CD4-positive, alpha-beta T cell treated with Interferon gamma for 1 hour (primary cell): ENCODE measurements at places on chromosomes 3 and 15.

DNA sequence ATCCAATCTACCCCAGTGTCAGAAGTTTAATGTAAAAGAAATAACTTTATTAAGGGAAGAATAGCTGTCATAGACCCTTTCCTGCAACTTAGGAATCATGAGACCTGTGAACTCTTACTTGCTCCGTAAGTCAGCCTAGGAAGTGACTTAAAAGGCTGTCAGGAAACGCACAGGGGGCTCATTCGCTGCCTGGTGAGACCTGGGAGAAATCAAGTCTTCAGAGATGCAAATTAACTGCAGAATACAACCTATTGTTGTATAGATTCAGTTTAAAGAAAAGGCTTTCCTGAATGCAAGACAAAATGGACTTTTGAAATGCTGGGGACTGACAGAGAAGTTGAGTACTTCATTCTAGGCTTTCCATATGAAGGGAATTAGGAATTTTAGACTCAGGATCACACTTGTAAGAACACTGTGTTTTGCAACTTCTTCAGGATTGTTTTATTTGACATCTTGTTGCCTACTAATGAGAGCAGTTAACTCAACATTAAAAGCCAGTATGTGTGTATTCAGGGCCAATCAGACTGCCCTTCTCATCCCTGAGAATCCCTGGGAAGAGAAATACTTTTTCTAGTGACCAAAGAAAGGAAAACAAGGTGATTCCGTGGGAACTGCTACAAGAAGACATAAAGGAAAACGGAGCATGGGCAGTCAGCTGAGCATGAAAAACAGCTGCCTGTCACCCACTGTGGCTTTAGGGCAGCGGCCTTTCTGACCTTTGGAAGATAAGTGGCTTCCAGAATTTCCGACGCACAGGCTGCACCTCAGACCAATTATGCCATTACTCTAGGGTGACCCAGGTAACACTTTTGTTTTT is 18.5 kb upstream of the DPPA4 start:
- no peak for DNase-seq

DNA sequence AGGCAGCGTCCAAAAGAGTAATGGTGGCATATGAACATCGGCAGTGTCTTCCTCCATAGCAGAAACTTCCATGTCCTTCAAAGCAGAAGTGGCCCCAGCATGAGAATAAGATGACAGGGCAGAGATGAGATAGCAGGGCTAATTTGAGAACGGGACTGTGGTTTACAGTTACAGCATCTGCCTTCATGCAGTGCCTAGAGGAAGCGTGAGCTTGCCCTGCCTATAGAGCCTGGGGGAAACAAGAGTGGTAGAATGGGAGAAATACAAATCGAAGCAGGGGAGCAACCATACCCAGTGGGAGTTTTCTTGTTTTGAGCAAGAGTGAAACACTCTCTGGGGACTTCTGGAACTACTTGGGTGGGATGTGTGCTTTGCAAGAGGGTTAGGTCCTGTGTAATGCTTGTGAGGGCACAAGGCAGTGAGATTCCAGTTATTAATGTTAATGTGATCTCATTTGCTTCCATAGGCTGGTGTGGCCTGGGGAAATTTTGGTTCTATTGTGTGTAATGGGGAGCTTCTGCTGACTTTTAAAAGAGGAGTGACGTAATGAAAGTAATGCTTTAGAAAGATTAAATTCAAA is 616.9 kb downstream of the ZIC1 start:
- no peak for DNase-seq

- DNase-seq, result peak; percentile 12
These were observed 114.3 kb downstream of the STAC start for GRCh38 chr3:36494461-36495109.

DNA sequence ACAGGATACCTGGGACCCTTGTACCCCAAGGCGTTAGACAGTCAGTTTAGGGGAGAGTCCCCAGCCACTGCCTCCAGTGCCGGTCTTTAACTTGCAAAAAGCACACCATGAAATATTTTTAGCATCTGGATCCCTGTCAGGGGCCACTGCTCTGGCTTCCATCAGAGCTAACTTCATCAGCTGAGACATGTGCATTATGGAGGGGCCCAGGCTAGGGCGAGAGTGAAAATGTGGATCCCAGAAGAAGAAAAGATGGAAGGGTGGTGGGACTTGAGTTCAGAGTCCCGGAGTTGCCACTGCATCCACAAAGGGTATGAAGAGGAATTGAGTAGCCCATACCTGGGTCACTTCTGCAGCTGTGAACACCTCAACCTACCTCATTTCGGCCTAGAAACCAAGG is 23.5 kb upstream of the SPATA12 start:
- DNase-seq, result no peak

- DNase-seq, result peak; percentile 70
These were observed 1.9 kb upstream of the ADPGK start for GRCh38 chr15:72785432-72785831.

DNA sequence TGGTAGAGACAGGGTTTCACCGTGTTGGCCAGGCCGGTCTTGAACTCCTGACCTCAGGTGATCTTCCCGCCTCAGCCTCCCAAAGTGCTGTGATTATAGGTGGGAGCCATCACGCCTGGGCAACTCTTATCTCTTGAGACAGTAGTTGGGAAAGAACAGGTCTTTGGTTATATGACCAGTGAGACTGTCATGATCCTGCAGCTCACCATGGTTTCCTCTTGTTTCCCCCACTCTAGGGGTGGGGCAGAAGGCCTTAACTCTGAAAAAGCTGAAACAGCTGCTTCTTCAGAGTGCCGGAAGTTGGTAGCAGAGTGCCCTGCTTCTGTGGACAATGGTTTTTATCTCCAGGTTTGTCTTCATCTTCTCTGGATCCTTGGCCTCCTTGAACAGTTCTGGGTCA is 4.7 kb upstream of the TYRO3 start:
- no peak for DNase-seq

DNA sequence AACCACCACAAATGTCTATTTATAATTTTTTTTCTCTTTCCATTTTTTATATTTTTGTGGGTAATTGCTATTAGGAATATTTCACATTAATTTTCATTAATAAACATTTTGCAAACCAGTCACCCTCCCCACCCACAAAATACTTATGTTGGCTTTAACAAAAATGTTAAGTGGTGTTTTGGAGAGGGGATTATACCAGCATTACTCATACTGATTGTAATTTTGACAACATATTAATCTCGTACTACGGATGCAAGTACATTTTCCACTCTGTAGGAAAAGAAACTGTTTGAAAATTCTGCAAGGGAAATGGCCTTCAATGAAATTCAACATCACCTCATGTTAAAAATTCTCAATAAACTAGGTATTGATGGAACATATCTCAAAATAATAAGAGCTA is 58.3 kb downstream of the BCHE start:
- no peak for DNase-seq

GRCh38 chr15:64746356-64746755 is 29.0 kb downstream of the RBPMS2 start:
- no peak for DNase-seq

DNA sequence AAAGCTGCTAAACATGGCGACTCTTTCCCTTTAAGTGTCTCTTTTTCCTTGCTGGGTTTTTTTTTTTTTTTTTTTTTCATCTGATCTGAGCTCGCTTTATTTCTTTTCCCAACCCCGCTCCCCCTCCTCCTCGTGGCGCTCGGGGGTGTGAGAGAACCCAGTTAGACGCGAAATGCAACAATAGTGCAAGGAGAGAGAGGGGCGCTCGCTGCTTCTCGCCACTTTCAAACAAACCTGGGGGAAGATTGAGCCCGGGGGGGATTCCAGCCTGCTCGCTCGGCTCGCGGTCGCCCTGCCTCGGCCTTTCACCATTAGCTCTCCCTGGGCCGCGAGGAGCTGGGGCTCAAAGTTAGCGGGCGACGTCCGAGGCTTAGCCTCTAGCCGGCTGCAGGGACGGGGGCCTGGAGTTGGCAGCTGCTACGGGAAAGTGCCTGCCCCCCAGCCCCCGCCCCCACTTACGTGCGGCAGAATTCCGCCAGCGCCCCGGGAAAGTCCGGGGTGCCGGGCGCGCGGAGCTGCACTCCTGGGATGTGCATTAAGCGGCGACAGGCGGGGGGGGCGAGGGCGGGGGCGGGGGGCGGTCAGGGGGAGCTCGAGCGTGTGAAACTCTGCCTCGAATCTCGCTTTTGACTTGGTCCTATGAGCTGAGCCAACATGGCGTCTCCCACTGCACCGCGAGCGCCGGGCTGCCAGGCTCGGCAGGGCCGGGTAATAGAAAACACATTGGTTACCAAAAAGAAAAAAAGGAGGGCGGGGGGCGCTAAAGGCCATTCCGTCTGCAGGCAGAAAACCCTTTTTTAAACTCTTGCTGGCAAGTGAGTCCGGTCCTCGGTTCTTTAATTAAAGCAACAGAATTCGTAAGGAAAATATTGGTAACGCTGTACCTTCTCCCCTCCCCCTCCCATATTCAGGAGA is 10.4 kb downstream of the NR2F2 start:
- no peak for DNase-seq

- no peak for DNase-seq
These were observed 20.5 kb downstream of the EHHADH start for GRCh38 chr3:185233328-185233727.

- DNase-seq, result no peak
These were observed 141.9 kb upstream of the THBS1 start for GRCh38 chr15:39438799-39439592.

GRCh38 chr15:69677403-69677802 is 224.8 kb downstream of the RPLP1 start:
- DNase-seq, result no peak

DNA sequence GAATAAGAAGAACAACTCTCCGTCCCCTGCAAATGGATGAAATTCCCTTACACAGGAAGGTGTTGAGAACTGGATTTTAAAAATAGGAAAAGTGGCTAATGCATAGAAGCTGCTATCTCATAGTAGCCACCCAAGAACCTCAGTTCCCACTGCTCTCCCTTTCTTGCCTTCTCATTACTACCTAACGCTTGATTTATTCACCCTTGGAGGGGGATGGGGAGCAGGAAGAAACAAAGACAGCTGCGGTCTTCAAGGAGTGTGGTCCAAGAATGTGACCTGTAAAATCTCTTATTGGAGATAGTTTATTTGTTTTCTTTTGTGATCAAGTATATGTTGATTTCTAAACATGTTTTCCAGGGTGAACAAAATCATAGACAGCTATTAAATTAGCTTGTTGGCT is 274.1 kb upstream of the CTNNB1 start:
- DNase-seq, result no peak

- no peak for DNase-seq
These were observed 7.2 kb upstream of the FBXW12 start for GRCh38 chr3:48364840-48365239.

GRCh38 chr3:158368271-158368670 is 202.7 kb upstream of the MLF1 start:
- no peak for DNase-seq

GRCh38 chr3:29559741-29560465 is 279.0 kb downstream of the RBMS3 start:
- DNase-seq, result no peak

GRCh38 chr3:10674578-10674977 is 141.4 kb upstream of the SLC6A11 start:
- DNase-seq, result no peak

GRCh38 chr3:51044982-51045381 is 340.1 kb upstream of the MANF start:
- DNase-seq, result no peak

DNA sequence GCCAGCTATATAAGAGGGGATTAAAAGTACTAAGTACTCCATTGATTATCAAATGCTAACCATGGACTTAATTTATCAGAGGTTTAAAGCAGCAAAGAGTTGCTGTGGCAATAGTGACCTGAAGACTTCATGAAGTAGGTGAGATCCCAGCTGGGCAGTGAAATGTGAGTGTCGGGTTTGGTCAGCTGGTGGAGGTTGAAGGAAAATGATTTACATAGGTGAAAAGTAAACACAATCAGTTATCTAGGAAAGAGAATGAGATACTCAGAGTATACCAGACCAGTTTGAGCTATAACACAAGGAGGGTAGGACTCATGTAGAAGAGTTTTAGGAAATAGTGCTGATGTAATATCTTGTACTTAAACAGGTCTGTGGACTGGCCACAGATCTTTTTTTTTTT is 16.5 kb upstream of the FBXO22 start:
- no peak for DNase-seq

GRCh38 chr3:38658841-38659240 is 9.4 kb upstream of the SCN5A start:
- DNase-seq, result no peak

- no peak for DNase-seq
These were observed 880.2 kb downstream of the ROBO1 start for GRCh38 chr3:78887547-78888011.

DNA sequence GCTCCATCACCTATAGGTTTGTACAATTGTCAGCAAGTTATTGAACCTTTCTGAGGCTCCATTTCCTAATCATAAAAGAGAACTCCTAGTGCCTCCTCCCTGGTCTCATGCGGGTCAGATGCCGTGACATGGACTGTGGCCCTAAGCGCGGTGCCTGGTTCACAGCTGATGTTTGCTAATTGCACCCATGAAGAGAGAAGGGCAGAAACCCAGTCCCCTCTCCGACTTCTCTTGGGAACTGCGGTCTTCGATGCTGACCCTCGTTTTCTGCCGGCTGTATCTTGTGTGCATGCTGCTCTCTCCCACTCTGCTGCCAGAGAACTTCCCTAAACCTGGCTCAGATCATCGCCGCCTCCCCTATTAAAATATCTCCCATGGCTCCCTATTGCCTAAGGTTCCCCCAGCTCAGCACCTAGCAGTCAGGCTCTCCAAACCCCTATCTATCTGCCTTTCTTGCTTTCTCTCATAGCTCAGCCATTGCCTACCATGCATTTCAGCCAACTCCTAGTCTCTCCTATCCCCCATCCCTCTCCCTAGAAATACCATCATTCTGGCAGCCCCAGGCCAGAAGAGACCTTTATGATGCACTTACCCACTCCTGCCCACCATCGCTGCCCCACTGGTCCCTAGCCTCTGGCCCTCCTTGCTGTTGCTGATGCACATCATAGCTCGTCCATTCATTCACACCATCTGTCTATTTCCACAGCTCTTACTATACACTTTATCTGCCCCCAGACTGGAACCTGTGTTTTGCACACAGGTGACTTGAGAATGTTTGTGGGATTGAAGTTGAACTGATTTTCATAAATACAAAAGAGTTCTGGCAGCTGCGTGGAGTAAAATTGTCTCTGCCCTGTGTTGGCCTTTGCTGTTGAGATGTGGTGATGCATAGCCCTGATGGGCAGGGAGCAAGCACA is 6.6 kb downstream of the ISG20 start:
- DNase-seq, result no peak

- no peak for DNase-seq
These were observed 611 bp upstream of the SLC27A2 start for GRCh38 chr15:50181201-50181968.

- DNase-seq, result no peak
These were observed 6.3 kb upstream of the GMPPB start for GRCh38 chr3:49729966-49730609.

- no peak for DNase-seq
These were observed 11.7 kb upstream of the ZNF774 start for GRCh38 chr15:90340345-90340744.

GRCh38 chr3:195075941-195076875 is 194.8 kb downstream of the XXYLT1 start:
- no peak for DNase-seq

DNA sequence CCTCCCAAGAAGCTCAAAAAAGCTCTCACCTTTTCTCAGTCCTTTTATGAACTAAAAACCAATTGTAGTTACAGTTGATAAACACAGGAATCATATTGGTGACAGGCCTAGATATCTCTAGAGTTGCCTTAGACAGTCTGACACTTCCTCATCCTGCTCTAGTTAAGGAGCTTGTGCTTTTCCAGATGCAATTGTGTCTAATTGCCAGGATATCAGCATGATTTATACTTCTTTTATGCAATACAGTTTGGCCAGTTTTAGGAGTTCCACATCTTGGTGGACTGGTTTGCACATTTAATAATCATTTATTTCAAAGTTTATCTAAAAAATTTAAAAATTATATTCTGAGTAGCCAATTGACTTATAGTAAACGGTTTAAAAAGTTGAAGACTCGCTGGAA is 95.7 kb downstream of the DUT start:
- DNase-seq, result no peak
